ENCODE measurements at places on chromosomes 7 and 10. TPM values are rescaled to one million over a fixed set of nuclear protein-coding genes. Genes with fewer than 3 reads are reported as not detected.

Gene MKX
- 0.31 TPM for total RNA-seq

Gene CFAP70
- 0.26 TPM for total RNA-seq

Gene INMT
- total RNA-seq: 0.70 TPM

Gene HECW1
- 5.0 TPM for total RNA-seq

Gene AKR1C3
- 2.1 TPM for total RNA-seq

Gene HOXA3
- total RNA-seq: not detected

Gene METTL2B
- total RNA-seq: 44.3 TPM

Gene GPRIN2
- total RNA-seq: 10.1 TPM

Gene CPA2
- total RNA-seq: 0.29 TPM

Gene FFAR4
- total RNA-seq: not detected

Gene CALML5
- total RNA-seq: not detected

Gene BMPR1A
- 145 TPM for total RNA-seq

Gene SMKR1
- total RNA-seq: 0.35 TPM

Gene OR2A5
- not detected for total RNA-seq

Gene HMX3
- total RNA-seq: 0.20 TPM

Gene MACC1
- total RNA-seq: 11.0 TPM

Gene CYCS
- total RNA-seq: 209 TPM

Gene ARPC1A
- total RNA-seq: 169 TPM

Gene INSYN2A
- 0.20 TPM for total RNA-seq

Gene LIPN
- not detected for total RNA-seq

Gene CDK14
- 23.9 TPM for total RNA-seq

Gene WDR86
- 8.1 TPM for total RNA-seq

Gene SPRN
- total RNA-seq: 0.42 TPM

Gene C10orf105
- total RNA-seq: 0.26 TPM

Gene TDRD1
- not detected for total RNA-seq
